ENCODE measurements at places on chromosomes 3 and 15.

- DNase-seq = no peak
These were observed 60.5 kb downstream of the SPTSSB start for GRCh38 chr3:161310649-161311423.

DNA sequence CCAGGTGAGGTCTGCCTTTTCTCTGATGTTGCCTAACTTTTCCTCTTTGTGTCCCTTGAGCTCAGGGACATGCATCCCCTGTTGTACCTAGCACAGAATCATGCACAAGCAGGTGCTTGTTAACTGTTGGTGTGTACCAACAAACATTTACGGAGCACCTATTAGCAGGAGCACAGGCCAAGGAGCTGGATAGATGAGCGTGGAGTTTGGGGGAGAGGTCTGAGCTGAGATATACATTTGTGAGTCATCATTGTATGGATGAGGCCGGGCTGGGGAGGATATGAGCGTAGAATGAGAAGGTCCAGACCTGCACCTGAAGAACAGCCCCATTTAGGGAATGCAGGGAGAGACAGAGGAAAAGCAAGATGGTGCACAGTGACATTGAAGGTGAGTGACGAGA lies 53.4 kb downstream of the SMAD3 start:
- DNase-seq = no peak

DNA sequence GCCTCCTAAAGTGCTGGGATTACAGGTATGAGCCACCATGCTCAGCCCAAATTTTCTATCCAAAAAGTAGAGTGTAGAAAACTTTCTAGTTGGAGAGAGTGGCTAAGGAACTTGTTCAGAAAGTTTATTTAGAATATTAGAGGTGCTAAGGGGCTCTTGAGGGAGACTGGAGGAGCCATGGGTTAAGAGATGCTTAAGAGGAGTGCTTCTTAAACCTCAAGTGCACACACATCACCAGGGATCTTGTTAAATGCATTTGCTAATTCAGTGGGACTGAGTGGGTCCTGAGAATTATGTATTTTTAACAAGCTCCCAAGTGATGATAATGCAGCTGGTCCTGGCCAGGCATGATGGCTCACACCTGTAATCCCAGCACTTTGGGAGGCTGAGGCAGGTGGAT lies 29.7 kb upstream of the SLMAP start:
- DNase-seq = no peak

- no peak for DNase-seq
These were observed 107.9 kb downstream of the FMN1 start for GRCh38 chr15:33086500-33087121.

GRCh38 chr3:31687020-31687802 lies 154.5 kb downstream of the STT3B start:
- no peak for DNase-seq

DNA sequence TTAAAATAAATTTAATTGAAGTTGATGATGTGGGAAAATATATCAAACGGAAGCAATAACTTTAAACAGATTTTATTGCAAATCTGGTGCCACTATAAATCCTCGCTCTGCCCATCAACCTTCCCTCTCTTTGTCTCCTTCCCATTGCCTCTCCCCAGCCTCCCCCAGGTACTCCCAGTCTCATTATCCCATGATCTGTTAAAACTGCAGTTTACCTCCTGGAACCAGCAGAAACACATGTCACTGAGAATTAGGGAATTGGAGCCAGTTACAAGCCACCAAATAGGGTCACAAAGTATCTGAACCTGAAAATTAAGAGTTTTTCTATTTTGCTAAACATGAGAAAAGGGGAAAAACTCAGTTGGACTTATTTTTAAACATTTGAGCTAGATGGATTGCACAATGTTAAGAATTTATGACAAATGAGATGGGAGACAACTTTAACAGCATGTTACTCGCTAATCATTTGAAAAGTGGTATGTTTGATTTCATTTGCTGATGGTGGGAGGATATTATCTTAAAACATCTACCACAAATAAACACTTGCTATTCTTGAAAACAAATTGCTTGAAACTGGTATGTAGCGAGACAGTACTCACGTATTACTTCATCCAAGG lies 2.4 kb downstream of the PLCH1 start:
- DNase-seq = no peak

DNA sequence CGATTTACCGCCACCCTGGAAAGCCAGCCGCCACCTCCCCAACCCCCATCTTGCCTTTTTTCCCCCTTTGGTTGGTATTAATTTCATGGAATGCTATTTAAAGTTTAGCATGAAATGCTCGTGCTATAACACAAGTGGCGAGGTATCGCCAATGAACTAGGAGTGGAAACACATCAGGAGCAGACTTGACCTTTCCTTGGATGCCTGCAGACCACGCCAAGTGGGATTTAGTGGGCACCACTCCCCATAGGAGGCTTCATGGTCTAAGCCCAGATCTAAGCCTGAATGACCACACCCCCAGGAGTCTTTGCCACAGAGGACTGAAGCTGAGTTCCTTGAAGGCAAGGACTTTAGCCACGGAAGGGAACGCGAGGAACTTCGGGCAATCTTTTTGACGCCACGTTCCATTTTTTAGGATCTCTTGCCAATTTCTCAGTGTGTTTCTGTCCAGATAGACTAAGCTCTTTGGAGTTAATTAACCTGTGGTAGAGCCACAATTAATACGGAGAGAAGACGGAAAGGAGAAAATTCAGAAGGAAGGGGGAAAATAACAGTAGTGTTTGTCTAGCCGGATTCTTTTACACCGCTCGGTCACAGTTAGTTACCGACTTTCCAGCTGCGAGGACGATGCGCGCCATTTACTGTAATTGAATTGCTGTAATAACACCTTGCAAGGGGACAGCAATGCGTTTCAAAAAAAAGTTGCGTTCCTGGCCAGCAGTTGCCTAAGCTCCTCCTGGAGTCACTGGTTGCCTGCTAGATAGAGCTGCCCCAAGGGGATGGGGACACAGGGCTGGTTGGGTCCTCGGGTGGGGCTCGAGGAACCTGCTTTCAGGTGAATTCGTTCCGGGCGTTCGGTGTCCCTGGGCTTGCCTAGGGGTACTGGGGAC lies 37.1 kb downstream of the NR2F2 start:
- no peak for DNase-seq

DNA sequence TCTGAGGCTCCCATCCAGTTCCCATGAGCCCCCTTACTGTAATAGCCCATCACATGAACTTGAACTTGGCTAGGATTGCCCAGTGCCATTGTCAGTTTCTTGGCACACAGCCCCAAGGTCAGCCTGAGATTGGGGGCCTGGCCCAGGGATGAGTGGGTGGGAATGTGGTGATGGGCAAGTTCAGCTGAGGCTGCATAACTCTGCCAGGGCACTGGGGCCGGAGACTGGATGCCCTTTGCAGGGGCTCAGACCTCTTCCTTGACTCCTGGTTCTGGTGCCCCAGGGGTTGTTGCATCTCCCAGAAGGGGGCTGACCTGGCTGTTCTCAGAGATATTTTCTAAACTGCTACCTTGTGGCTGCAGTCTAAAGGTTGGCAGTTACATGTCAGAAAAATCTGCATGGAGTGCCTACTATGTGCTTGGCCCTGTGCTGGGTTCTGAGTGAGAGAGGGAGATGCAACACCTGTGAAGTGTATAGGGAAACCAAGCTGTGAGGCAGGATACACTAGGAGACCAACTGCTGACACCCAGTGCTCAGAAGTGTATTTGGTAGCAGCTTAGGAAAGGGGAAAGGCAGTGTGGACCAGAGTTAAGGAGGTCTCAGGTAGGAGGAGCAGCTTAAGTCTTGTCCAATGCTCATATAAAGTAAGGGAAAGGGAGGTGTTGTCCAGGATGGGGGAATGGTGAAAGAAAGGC lies 74.8 kb upstream of the PRR23C start:
- DNase-seq = no peak

DNA sequence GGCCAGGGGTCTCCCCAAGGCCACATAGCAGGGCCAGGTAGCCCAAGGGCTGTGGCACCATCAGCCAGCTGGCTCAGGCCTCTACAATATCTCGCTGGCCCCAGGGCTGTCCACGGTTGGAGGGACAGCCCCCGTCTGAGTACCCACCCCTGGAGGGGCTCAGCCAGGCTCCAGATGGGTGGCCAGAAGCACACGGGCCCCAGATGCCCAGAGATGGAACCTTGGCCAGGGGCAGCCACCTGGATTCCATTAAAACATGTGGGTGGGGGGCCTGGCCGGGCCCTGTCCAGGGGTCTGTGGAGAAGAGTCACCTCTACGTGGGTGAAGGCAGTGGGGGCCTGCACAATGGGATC lies 8.4 kb downstream of the CSPG4 start:
- no peak for DNase-seq

GRCh38 chr3:134360046-134360445 lies 14.2 kb downstream of the AMOTL2 start:
- DNase-seq = no peak

GRCh38 chr3:71307991-71308697 lies 275.4 kb downstream of the FOXP1 start:
- DNase-seq = no peak

- DNase-seq = no peak
These were observed 35.1 kb upstream of the FRMD4B start for GRCh38 chr3:69420781-69421520.

DNA sequence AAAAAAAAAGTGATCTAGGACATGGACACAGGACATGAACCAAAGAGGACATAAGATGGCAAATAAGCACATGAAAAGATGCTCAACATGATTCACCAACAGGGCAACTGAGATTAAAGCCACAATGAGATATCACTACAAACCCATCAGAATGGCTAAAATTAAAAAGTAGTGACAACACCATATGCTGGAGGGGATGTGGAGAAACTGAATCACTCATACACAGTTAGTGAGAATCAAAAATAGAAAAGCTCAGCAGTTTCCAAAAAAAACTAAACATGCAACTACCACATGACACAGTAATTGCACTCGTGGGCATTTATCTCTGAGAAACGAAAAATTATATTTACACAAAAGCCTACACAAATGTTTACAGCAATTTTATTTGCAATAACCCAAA lies 27.9 kb upstream of the ACKR4 start:
- no peak for DNase-seq

DNA sequence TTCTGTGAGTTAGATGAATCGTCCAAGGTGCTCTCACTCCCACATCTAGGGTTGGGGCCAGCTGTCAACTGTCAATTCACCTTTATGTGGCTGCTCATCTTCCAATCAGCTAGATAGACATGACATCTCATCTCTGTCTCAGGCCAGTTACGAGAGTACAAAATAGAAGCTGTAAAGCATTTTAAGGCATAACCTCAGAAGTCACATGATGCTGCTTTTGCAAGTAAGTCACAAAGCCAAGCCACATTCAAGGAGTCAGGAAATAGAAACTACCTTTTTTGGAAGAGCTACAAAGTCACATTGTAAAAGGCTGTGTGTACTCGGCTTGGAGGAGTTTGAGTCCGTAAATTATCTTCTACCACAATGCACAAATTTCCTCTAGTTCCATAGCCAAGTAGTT lies 5.1 kb upstream of the CCR1 start:
- no peak for DNase-seq

- peak; percentile 8 for DNase-seq
These were observed 9.5 kb downstream of the CAV3 start for GRCh38 chr3:8743021-8743601.

DNA sequence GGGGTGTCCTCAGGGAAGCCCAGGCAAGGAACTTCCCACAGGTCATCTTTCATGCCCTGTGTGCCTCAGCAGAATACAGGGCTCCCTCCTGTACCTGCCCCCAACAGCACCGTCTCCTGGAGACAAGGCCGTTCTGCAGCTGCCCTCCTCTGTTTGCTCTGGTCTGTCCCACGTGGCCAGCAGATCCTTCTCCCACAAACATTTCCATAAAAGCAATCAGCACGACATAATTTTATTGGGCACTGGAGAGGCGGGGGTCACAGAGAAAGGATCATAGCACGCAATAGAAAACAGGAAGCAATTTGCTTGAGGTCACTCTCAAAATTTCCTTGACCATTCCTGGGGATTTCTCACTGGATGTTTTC lies 29.4 kb downstream of the STARD5 start:
- no peak for DNase-seq

DNA sequence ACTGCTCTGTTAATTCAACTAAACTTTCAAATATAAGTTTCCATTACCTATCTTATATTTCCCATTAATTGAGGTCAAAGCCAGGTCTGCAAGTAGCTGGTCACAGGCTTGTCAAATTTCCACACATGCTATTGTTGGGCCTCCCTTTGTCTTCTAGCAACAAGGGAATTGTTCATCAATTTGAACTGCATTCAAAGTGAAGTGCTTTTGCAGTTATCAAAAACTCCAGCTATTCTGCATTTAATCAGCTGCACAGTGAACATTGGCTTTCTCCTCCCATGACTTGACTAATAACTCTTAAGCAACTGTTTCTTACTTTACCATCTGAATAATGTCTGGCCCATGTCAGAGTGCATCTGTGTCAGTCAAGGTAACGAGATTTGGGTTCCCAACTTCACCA lies 198.4 kb downstream of the KCNH8 start:
- no peak for DNase-seq

DNA sequence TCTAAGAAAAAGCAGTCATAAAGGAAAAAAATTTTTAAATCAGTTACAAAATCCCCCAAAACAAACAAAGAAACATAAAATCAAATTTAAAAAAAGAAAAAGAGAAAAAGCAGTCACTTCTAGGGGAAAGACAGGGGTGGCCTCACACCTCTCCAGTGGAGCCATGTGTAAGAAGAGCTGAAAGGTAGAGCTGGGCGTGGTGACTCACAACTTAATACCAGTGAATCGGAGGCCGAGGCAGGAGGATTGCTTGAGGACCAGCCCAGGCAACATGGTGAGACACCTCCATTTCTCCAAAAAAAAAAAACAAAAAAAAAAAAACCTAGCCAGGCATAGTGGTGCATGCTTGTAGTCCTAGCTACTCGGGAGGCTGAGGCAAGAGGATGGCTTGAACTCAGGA lies 14.7 kb downstream of the MESD start:
- DNase-seq = no peak

DNA sequence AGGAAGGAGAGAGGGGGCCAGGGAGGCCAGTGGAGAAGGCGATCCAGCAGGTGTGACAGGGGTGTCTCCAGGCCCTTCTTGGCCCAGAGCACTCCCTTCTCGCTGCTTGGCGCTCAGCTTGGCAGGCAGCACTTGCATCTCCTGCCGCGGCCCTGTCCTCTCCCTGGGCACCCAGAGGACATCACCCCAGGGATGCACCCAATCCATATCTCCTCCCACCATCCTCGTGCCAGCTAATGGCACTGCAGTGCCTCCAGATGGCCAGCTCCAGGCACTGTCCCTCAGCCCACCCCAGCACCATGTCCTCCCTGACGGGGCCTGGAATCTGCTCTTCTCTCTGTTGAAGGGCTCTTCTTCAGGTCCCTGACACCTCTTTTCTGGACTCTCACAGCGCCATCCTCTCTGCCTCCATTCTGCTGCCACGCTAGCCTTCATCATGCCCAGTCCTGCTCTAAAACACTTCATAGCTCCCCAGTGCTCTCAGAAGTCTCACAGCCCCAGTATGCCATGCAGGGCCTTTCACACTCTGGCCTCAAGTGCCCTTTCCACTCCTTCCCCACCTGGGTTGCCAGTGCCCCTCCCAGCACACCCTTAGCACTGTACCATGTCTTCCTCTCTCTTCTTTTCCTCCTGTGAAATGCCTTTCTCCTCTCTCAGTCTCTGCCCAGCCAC lies 106.8 kb upstream of the SLC6A11 start:
- DNase-seq = peak; percentile 50

Measured in dorsolateral prefrontal cortex (tissue), 122 donors.